ENCODE measurements at places on chromosomes 4 and X. TPM values are rescaled to one million over a fixed set of nuclear protein-coding genes. Genes with fewer than 3 reads are reported as not detected.

- peak; percentile 50 for DNase-seq
Observed at GRCh38 chr4:86497131-86497530, 97.0 kb upstream of the PTPN13 start.

DNA sequence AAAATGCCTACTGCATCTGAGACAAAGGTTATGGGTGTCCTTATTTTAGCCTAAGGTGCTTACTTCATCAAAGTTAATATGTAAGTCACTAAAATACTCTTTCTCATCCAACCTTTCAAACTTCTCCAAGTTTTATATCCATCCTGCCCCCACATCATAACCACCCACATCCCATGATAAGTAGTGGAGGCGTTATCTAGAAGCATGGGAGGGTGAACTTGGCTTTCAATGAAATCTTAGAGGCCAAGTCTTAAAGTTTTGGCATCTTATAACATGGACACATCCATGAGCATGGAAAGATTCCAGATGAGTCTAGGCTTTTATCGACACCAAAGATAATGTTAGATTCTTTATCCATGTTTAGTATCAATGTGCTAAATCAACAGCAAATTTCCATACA is 22.9 kb upstream of the SEC24D start:
- no peak for DNase-seq

DNA sequence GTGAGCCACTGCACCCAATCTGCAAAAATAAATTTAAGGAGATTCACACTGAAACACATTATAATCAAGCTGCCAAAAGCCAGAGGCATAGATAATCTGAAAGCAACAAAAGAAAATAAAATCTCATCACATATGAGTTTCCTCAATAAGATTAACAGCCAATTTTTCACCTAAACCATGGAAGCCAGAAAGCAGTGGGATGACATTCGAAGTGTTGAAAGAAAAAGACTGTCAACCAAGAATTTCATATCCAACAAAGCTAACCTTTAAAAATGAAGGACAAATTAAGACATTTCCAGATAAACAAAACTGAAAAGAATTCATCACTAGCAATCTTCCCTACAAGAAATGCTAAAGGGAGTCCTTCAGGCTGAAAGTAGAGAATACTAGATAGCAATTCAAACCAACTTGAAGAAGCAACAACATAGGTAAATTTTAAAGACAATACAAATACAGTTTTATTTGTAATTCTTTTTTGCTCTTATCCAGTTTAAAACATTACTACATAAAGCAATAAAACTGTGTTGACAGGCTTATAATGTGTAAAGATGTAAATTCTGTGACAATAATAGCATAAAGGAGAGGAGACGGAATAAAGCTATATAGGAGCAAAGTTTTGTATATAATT is 23.1 kb upstream of the KLHL8 start:
- no peak for DNase-seq

DNA sequence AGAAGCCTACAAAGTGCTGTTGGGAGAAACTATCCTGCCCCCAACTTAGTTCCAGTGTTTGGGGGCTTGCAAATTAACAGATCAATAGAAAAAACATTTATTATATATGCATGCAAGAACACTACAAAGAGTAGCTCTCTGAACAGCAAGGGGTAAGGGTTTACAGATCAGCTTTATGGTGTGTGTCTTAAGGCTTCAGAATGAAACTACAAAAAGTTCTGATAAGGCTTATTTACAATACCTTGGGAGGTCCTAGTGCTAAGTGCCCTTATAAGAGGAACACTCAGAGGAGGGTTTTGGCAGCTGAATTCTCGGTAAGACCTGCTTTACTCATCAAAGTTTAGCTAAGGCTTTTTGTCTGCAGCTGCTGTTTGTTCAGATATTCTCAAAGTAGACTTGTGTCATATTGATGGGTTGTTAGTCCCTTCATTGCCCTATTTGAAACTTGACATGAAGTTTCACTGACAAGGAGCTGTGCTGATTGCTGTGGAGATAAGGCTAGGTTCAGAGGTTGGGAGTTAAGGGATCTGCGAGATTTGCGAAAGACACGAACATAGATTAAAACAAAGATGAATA is 7.7 kb downstream of the ERVMER34-1 start:
- DNase-seq: no peak

- no peak for DNase-seq
Observed at GRCh38 chr4:82429728-82430192, 502 bp downstream of the HNRNPDL start.

DNA sequence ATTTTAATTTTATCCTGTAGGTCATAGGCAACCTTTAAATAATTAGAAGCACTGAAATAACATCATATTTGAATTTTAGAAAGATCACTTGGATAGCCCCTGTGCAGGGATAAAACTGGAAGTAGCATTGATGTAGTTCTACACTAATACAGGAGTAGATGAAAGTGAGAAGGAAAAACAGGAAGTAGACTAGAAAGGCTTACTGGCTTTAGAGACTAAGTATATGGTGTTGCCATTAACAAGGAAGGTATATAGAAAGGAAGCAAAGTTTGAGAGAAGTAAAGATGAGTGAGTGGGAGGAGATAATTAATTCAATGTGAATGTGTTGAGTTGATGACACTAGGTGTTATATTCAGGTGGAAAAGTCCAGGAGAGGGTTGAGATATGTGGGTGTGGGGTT is 73.1 kb upstream of the EPGN start:
- no peak for DNase-seq

GRCh38 chrX:136780763-136781162 is at the start of gene ARHGEF6:
Gene ARHGEF6, minus strand, starts transcription at chrX:136780932. Its CDS starts 50 bp downstream, at chrX:136780882.
- DNase-seq: no peak

- no peak for DNase-seq
Observed at GRCh38 chr4:16262188-16262587, 35.9 kb upstream of the TAPT1 start.

- no peak for DNase-seq
Observed at GRCh38 chr4:57607566-57608180, 497.5 kb upstream of the IGFBP7 start.

- DNase-seq: no peak
Observed at GRCh38 chr4:15482842-15483241, 13.2 kb downstream of the CC2D2A start.

DNA sequence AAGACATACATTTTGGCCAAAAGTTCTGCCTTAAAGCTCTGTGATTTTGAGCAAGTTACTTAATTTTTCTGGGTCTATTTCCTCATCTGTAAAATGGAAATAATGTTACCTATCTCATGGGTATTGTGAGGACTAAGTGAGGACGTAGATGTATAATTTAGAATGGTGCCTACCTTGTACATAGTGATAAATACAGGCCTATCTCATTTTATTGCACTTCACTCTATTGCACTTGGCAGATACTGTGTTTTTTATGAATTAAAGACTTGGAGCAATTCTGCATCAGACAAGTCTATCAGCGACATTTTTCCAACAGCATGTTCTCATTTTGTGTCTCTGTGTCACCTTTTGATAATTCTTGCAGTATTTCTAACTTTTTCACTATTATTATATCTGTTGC is 50.9 kb upstream of the RAB9B start:
- no peak for DNase-seq

GRCh38 chrX:85611926-85612325 is 232.5 kb upstream of the POF1B start:
- DNase-seq: no peak

- DNase-seq: no peak
Observed at GRCh38 chr4:48924416-48924815, 17.8 kb upstream of the OCIAD2 start.

ARAF gene
- total RNA-seq: 118 TPM

RTL5 gene
- total RNA-seq: 0.91 TPM

CCKAR gene
- total RNA-seq: not detected

WDR45 gene
- 67.7 TPM for total RNA-seq

SSX4B gene
- total RNA-seq: not detected

RBMXL3 gene
- not detected for total RNA-seq

SHROOM2 gene
- 0.34 TPM for total RNA-seq

RNF175 gene
- not detected for total RNA-seq

SPP1 gene
- total RNA-seq: 1.4 TPM

AADAT gene
- 1.5 TPM for total RNA-seq

MAGED2 gene
- total RNA-seq: 56.5 TPM

FUNDC2 gene
- 318 TPM for total RNA-seq

C4orf36 gene
- not detected for total RNA-seq

XAGE2 gene
- total RNA-seq: not detected
